Activated CD4-positive, alpha-beta T cell treated with anti-CD3 and anti-CD28 coated beads for 36 hours (primary cell): ENCODE measurements at places on chromosomes 12 and 14. TPM values are rescaled to one million over a fixed set of nuclear protein-coding genes. Genes with fewer than 3 reads are reported as not detected.

Gene GNG2
- total RNA-seq: 133 TPM

DNA sequence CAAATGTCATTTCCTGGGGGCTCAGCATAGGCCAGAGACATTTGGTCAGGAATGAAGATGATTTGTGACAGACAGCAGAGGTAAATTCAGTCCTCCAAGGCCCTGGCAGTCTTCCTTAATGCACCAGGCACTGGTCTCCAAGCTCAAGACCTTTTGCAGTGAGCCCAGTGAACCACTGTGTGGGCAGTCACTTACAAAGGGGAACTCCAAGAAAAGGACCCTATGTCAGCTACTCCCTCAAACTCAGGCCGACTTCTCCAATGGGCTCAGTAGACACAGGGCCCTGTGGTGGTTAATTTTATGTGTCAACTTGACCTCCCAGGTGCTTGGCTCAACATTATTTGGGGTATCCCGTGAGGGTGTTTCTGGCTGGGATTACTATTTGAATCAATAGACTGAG is 29.3 kb upstream of the PLEK2 start:
- DNase-seq: no peak

Gene PRPF39
- total RNA-seq: 45.2 TPM

- DNase-seq: no peak
These were observed 3.8 kb downstream of the CLBA1 start for GRCh38 chr14:104989236-104989950.

GRCh38 chr14:60482743-60483142 is 3.1 kb downstream of the C14orf39 start:
- DNase-seq: no peak

GRCh38 chr12:12810553-12811021 is 2.6 kb upstream of the DDX47 start:
- no peak for DNase-seq

DNA sequence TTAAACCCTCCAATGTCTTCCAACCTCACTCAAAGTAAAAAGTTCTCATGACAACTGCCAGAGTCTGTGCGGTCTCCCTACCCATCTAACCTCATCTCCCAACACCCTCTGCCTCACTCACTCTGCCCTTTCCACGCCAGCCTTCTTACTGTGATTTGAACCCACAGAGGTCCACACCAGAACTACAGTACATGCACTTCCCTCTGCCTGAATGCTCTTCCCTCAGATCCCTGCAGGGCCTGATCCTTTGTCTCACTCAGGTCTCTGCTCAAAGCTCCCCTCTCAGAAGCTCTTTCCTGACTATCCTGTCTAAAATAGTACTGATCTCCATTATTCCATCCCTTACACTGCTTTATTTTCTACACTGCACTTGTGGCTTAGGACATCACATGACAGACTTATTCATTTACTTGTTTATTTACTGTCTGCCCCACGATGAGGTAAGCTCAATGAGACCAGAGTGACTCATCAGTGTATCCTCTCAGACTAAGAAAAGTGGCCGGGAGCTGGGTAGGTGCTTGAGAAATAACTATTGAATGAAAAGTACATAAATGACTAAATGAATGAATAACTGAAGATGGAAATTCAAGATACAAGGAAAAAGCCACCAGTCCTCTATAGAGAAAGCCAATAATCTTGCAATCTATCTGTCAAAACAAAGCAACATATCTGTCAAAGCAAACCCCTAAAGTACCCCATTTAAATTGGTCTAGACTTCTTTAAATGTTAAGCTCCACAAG is 17.1 kb downstream of the POMT2 start:
- DNase-seq: peak; percentile 74

GRCh38 chr14:76330411-76331327 is 45.3 kb upstream of the ESRRB start:
- no peak for DNase-seq

DNA sequence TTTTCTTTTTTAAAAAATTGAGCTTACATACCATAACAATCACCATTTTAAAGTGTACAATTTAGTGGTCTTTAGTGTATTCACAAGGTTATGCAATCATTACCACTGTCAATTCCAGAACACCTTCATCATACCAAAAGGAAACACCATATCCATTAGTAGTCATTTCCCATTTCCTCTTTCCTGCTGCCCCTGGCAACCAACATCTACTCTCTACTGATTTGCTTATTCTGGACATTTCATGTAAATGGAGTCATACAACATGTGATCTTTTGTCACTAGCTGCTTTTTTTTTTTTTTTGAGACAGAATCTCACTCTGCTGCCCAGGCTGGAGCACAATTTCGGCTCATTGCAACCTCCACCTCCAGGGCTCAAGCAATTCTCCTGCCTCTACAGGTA is 66.8 kb upstream of the CFL2 start:
- DNase-seq: no peak

Gene CKB
- total RNA-seq: 3.4 TPM

Gene CLEC4D
- not detected for total RNA-seq

DNA sequence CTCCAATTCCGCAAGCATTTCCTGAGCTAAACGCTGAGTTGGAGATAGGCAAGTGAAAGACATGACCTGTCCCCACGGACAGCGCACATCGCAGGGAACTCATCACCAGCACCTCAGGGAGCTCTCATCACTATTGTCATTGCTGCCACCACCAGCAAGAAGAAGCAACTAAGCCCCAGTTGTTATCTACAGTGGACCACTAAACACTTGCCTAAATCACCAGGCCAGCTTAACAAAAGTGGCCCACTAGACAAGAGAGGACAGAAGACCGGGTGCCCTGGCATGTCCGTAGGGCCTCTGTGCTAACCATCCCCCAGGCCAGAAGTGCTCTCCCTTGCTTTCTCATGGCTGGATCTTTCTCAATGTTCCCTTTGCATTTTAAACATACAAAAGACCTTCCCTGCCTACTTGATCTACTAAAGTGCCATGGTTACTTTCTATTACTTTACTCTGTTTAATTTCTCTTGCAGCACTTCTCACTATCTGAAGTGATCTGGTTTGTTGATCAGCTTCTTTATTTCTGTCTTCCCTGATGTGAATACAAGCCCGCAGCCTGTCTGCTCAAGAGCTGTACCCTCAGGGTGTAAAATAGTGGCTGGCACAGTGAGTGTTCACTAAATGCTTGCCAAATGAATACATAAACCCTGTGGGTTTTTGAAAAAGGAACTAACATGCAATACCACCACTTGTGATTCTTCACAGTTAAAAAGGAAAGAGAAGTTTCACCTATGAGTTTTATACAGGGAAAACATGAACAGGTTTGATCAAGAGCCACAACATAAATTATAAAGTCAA is 60.9 kb upstream of the RFLNA start:
- DNase-seq: no peak

DNA sequence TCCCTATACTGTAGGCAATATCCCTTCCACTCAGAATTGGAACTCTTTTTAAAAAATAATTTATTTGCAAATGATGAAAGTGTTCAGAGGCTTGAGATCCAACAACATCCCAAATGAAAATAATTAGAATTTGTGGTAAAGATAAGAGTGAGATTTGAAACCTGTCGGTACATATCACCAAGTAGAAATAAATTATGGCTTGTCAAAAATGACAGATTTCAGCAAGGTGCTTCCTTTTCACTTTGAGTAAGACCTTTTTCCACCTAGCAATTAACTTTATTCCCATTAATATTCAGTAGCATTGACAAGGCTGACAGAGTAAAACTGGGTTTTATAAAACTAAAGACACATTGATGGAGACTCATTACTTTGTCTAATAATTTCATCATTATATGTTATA is 107.7 kb upstream of the PRKD1 start:
- no peak for DNase-seq

Gene LRR1
- total RNA-seq: 37.3 TPM

DNA sequence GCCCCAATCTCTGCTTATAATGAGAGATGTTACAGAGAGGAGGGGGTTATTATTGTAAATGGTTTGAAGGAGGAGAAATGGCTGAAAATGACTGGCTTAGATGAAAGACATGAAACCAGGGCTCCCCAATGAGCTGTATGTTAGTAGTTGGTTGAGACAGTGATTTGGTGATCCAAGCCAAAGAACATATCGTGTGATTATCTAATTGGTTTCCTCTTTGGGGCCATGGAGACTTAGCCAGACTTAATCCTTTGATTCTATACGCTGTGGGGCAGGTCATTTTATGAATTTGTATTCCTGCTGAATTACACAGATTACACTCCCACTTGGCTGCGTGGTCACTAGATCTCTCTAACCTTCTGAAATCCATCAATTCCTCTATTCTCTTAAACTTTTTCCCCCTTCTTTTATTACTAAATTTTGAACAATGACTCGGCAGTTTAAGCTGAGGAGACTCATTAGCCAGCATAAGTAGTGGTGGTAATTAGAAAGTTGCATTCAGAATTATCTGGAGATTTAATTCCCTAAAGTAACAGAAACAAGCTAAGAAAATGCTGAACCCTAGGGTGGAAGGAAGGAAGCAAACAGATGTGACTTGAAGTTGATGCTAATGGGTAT is 5.3 kb downstream of the TTC8 start:
- no peak for DNase-seq

DNA sequence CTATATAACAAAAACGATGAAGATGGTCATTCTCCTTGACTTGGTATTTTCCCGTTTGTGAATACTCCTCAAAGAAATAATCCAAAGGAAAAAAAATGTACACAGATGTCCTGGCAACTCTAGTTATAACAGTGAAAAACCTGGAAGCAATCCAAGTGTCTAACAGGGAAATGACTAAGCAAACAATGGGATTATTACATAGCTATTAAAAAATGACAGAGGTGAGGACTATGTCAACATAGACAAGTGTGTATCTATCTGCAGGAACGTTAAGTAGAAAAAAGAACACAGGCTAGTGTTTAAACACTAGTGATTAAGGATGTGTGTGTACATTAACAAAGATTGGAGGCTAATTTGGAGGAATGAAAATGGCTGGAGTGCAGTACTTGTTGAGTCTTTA is 5.9 kb upstream of the APOLD1 start:
- DNase-seq: no peak
